Activated CD8-positive, alpha-beta T cell treated with anti-CD3 and anti-CD28 coated beads for 36 hours (primary cell): ENCODE measurements at places on chromosomes 7 and 10. TPM values are rescaled to one million over a fixed set of nuclear protein-coding genes. Genes with fewer than 3 reads are reported as not detected.
A peak's percentile ranks its signal among the peaks of the same experiment; 100 is the strongest.

- no peak for DNase-seq
- no peaks in the 10 kb centered on the region for H3K36me3 ChIP-seq
- no peak overlapping the region for H3K27ac ChIP-seq
- no peak overlapping the region for H3K4me3 ChIP-seq
- peaks cover 3% of the 10 kb centered on the region for H3K27me3 ChIP-seq
Observed at GRCh38 chr10:110392868-110393740, 88.4 kb upstream of the SMNDC1 start.

GRCh38 chr7:18675579-18675978 lies 180.0 kb downstream of the HDAC9 start:
- no peaks in the 10 kb centered on the region for H3K27me3 ChIP-seq
- no peak overlapping the region for H3K27ac ChIP-seq
- H3K36me3 ChIP-seq: no peaks in the 10 kb centered on the region

DNA sequence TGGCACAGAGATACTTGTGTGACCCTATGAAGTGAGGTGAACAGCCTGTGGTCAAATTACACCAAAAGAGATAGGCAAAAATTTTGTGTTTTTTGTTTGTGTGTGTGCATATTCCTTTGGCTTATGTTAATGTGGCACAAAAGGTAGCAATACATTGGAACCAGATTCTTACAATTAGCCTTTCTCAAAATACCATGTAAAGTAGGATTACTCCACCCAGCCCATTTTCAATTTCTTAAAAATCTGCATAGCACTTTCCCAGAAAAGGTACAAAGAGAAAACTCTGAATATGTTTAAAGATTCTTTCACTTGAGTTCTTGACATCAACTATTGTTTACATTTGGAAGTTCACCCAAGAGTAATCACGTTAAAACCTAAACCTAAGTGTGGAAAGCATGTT lies 157.3 kb upstream of the YAE1 start:
- H3K4me1 ChIP-seq: peaks cover under 1% of the 10 kb centered on the region
- H3K27ac ChIP-seq: no peak overlapping the region
- no peaks in the 10 kb centered on the region for H3K36me3 ChIP-seq

DNA sequence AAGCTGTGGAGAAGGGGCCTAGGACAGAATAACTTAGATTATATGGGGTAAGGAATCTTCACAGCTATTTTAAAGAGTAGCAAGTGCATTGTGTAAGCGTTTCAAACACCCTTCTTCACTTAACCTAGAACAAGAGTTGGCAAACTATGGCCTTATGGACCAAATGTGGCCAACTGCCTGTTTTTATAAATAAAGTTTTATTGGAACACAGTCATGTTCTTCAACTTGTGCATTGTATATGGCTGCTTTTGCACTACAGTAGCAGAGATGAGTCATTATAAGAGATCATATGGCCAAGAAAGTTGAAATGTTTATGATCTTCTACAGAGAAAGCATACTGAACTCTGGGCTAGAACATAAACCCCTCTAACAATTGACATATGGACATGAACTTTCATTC lies 187.8 kb downstream of the ETV1 start:
- no peaks in the 10 kb centered on the region for H3K4me1 ChIP-seq
- no peak overlapping the region for H3K27ac ChIP-seq
- H3K36me3 ChIP-seq: no peaks in the 10 kb centered on the region
- H3K4me3 ChIP-seq: no peak overlapping the region

DNA sequence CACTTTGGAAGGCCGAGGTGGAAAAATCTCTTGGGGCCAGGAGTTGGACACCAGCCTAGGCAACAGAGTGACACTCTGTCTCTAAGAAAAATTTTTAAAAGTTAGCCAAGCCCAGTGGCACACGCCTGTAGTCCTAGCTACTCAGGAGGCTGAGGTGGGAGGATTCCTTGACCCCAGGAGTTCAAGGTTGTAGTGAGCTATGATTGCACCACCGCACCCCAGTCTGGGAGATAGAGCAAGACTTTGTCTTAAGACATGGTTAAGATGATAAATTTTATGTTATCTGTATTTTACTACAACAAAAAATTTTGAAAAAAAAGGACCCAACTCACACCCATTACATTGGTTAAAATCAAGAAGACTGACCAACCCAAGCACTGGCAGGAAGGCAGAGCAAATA lies 44.4 kb upstream of the SMARCD3 start:
- no peak for DNase-seq
- H3K4me1 ChIP-seq: no peaks in the 10 kb centered on the region
- H3K27ac ChIP-seq: no peak overlapping the region
- H3K4me3 ChIP-seq: no peak overlapping the region

DNA sequence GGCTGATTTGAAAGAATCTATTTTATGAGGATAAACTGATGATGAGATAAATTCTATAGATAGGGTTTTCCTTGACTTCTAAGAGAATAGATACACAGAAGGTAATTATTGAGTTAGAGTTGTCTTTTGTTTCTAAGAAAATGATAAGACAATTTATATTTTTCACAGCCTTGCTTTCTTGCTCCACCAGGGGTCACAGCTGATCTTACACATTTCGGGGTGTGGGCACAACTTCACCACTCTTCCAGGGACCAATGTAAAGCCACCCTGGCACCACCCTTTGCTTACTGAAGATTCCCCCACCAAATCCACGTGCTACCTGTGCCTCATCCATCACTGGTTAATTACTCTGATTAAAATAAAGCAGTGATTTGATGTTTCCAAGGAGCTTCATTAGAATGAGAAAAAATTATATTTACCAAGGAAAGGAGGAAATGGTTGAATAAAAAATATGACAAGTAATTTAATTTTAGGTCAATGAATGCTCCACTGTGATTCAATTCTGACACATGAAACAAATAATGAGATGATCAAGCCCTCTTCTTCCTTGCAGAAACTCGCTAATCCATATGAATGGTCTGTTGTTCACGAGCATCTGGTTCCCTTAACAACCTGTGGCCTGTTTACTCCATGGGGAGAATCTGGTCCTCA lies 177.3 kb upstream of the TNS3 start:
- peaks cover 3% of the 10 kb centered on the region for H3K27me3 ChIP-seq
- H3K36me3 ChIP-seq: no peaks in the 10 kb centered on the region
- no peak for DNase-seq
- no peak overlapping the region for H3K27ac ChIP-seq

GRCh38 chr7:140155428-140155827 lies 21.4 kb downstream of the KDM7A start:
- peaks cover 14% of the 10 kb centered on the region for H3K36me3 ChIP-seq
- DNase-seq: no peak
- no peak overlapping the region for H3K27ac ChIP-seq
- peaks cover 61% of the 10 kb centered on the region for H3K4me1 ChIP-seq

- H3K27ac ChIP-seq: no peak overlapping the region
- H3K4me1 ChIP-seq: no peaks in the 10 kb centered on the region
- peaks cover 6% of the 10 kb centered on the region for H3K27me3 ChIP-seq
- no peaks in the 10 kb centered on the region for H3K36me3 ChIP-seq
- no peak overlapping the region for H3K4me3 ChIP-seq
Observed at GRCh38 chr7:37756797-37757551, 73.4 kb downstream of the GPR141 start.

DNA sequence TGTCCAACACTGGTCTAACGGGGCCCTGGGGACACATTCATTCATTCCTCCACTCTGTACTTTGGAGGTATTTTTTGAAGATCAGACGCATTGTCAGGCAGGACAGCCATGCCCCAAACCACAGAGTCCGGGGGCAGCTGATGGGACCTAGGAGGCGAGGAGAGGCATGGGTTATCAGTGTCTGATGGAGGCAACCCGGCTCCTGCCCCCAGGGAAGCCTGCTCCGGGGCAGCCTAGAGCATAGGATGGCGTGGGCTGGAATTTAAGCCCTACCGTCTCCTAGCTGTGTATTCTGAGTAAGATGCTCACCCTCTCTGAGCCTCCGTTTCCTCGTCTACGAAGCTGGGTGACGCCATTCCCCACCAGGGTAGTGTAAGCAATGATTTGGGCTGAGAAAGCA lies 55.4 kb upstream of the ELN start:
- no peak overlapping the region for H3K27ac ChIP-seq
- H3K4me3 ChIP-seq: no peak overlapping the region
- H3K27me3 ChIP-seq: peaks cover 3% of the 10 kb centered on the region
- H3K36me3 ChIP-seq: no peaks in the 10 kb centered on the region
- no peaks in the 10 kb centered on the region for H3K4me1 ChIP-seq

DNA sequence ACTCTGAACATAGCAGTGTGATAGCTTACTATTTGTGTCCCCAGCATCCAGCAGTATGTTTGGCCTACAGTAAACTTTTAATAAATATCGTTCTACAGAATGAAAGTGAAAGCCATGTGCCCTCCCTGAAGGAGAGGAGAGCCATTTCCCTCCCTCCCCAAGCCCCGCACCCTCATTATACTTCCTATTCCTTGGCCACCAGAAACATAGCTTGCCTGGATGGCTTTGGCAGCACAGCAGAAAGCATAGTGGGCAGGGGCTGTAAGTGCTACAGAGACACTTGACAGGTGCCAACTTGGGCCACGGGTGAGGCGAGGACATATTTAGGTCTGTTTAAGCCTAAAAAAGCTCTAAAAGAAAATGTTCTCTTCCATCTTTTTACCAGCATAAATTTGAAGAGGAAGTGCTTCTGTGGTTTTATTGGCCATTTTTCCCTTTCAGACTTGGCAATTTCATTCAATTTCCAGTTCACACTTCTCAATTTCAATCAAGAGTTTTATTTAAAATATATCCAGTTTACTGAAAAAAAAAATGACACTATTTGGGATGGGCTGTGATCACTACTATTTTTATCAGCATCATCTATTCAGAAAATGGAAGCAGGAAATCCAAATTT lies 12.7 kb downstream of the HHEX start:
- no peaks in the 10 kb centered on the region for H3K36me3 ChIP-seq
- peaks cover 17% of the 10 kb centered on the region for H3K4me1 ChIP-seq
- DNase-seq: no peak
- no peak overlapping the region for H3K27ac ChIP-seq

DNA sequence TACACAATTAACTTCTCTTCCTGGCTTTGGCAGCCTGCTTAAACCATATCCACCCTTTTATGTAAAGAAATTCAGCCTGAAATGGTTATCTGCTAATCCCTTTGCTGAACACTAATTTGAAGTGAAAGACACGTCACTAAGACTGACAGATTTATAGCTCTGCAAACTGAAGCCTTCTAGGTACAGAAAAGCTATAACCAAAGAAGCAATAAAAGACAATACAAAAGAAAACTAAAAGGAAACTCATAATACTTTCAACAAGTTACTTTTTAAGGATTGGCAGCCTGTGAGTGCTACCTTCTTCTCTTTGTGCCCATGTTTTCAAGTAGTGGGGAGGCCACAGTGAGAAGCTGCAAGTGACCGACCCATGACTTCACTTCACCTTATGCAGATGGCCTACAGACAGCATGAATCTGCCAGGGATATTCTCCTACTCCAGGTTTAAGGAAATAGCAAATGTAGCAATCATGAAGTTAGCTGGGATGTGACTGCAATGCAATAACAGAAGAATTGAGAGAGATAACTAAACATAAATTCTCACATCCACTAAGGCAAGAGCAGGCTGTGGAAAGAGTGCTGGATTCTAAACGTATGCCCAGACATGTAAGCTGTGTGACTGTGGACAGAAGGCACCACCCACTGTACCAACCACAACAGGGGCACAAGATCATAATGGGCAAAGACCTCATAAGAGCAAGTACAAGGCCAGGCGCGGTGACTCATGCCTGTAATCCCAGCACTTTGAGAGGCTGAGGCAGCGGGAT lies 10.7 kb upstream of the SPOCK2 start:
- no peak for DNase-seq
- H3K4me3 ChIP-seq: no peak overlapping the region
- no peaks in the 10 kb centered on the region for H3K27me3 ChIP-seq
- H3K27ac ChIP-seq: no peak overlapping the region
- peaks cover 56% of the 10 kb centered on the region for H3K36me3 ChIP-seq
- peaks cover 55% of the 10 kb centered on the region for H3K4me1 ChIP-seq

- H3K36me3 ChIP-seq: no peaks in the 10 kb centered on the region
- H3K27ac ChIP-seq: no peak overlapping the region
- H3K4me3 ChIP-seq: no peak overlapping the region
- H3K4me1 ChIP-seq: no peaks in the 10 kb centered on the region
- H3K27me3 ChIP-seq: no peaks in the 10 kb centered on the region
Observed at GRCh38 chr10:106652279-106652678, 512.2 kb downstream of the SORCS1 start.

GRCh38 chr7:155533120-155533826 lies 13.1 kb downstream of the CNPY1 start:
- DNase-seq: peak; percentile 9
- peak overlapping the region; percentile 53 for H3K4me3 ChIP-seq
- no peak overlapping the region for H3K27ac ChIP-seq
- peaks cover 53% of the 10 kb centered on the region for H3K27me3 ChIP-seq

DNA sequence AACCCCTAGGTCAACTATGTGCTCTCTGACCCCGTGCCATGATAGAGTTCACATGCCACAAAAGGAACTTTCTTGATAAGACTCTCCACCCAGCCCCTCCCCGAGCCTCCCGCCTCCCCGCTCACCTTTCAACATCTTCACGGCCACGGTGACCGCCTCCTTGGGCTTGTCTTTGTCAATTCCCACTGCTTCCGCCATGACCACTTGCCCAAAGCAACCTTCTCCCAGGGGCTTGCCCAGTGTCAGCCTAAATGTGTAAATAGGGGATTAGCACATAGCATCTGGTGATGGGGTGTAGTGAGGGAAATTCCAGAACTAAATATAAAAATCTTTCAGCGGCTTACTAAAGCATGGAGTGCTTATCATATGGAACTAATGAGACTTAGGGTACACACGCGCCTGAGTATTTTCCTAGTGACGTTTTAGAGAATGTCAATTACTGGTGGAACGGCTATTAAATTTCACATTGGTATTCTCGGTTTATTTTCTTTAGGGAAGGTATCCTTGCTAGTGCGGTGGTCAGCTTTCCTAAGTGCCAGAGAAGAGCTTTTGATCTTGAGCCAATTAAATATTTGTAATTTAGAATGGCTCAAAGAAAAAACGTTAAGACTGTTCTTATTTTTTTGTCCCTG lies 97.4 kb downstream of the FGFR2 start:
- no peak for DNase-seq
- no peak overlapping the region for H3K27ac ChIP-seq
- H3K27me3 ChIP-seq: no peaks in the 10 kb centered on the region

GRCh38 chr7:40644454-40645188 lies 509.8 kb downstream of the SUGCT start:
- no peaks in the 10 kb centered on the region for H3K36me3 ChIP-seq
- DNase-seq: peak; percentile 61
- no peak overlapping the region for H3K4me3 ChIP-seq
- peaks cover 2% of the 10 kb centered on the region for H3K27me3 ChIP-seq

- peaks cover 74% of the 10 kb centered on the region for H3K4me1 ChIP-seq
- no peak overlapping the region for H3K27ac ChIP-seq
- no peak for DNase-seq
- H3K27me3 ChIP-seq: no peaks in the 10 kb centered on the region
- H3K36me3 ChIP-seq: peaks cover 23% of the 10 kb centered on the region
- no peak overlapping the region for H3K4me3 ChIP-seq
Observed at GRCh38 chr10:131931981-131932380, 31.2 kb downstream of the PPP2R2D start.

- no peaks in the 10 kb centered on the region for H3K27me3 ChIP-seq
- H3K4me1 ChIP-seq: no peaks in the 10 kb centered on the region
- DNase-seq: peak; percentile 28
Observed at GRCh38 chr7:85750454-85750949, 563.6 kb upstream of the SEMA3D start.

GRCh38 chr10:125060026-125060425 lies 100.3 kb downstream of the CTBP2 start:
- no peak overlapping the region for H3K27ac ChIP-seq
- DNase-seq: no peak
- H3K36me3 ChIP-seq: no peaks in the 10 kb centered on the region
- H3K27me3 ChIP-seq: peaks cover 34% of the 10 kb centered on the region
- no peak overlapping the region for H3K4me3 ChIP-seq

The AKR1C3 gene
- not detected for total RNA-seq

The NEUROD6 gene
- total RNA-seq: not detected

The SSC4D gene
- 0.68 TPM for total RNA-seq

The PNLIP gene
- not detected for total RNA-seq

The NAT16 gene
- not detected for total RNA-seq

The KIF5B gene
- 52.7 TPM for total RNA-seq
